NCI-H526 treated with DMSO at 0.1 percent for 48 hours (cell line): ENCODE measurements at places on chromosomes 13 and 19.

DNA sequence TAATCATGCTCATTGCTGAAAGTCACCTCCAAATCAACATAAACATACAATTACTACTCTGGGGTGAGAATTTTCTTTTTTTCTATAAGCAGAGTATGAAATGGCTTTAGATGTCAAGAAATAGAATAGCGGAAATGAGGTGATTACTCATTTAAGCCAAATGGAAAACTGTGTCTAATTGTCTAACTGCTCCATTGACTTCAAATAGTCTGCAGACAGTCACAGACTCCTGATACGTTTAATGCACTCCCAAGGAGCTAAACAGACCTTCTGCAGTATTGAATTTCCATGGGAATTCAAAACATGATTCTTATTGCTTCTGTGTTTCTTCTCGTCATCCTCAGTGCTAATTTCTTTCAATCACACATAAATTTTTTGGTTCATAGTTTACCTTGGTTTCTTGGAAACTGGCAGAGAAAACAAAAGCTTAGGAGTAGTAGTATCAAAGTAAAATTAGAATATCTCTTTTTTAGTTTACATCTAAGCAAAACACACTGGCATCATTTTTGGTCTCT lies 865.2 kb upstream of the SLC10A2 start:
- DNase-seq: no peak

DNA sequence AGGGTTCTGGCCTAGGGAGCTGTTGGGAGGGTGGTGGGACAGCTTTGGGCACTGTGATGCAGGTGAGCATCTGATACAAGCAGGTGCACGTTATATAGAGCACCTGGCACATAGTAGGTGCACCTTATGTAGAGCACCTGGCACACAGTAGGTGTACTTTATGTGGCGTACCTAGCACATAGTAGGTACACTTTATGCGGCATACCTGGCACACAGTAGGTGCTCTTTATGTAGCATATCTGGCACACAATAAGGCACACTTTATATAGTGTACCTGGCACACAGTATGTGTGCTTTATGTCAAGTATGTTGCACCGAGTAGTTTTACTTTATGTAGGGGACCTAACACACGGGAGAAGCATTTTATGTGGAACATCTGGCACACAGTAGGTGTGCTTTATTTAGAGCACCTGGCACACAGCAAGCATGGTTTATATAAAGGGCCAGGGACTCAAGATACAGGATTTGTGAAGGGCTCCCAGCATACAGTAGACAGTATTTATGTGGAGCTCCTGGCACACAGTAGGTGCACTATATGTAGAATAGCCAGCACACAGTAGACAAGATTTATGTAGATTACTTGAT lies 1.6 kb upstream of the CYP4F12 start:
- no peak for DNase-seq

- no peak for DNase-seq
Measured at GRCh38 chr19:14407605-14408484, 11.3 kb downstream of the DDX39A start.

- DNase-seq: no peak
Measured at GRCh38 chr13:53204598-53204997, 176.0 kb downstream of the OLFM4 start.

DNA sequence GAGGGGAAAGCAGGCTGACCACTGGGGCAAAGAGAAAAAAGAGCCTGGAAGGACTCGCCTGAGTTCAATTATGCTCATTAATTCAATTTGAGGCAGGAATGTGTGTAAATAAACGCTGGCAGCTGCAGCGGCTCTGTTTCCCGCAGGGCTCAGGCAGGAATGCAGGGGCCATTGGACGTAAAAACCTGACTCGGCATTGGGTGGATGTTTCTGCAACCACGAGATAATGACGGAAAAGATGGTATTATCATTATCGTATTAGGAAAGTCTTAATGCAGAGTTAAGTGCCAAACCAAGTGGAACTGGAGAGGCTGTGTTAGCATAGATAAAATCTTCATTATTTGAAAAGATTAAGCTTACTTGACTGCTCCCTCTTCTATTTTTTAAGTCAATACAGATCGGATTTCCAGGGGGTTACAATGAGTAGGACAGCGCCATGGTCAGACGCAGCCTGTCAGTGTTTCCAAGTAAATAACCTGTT lies 169.8 kb downstream of the SHISA2 start:
- DNase-seq: peak; percentile 82
